ENCODE measurements at places on chromosomes 4 and X.

- DNase-seq, result no peak
Observed at GRCh38 chr4:110484767-110485166, 8.8 kb downstream of the ENPEP start.

- no peak for DNase-seq
Observed at GRCh38 chr4:103451341-103451740, 253.2 kb upstream of the CENPE start.

DNA sequence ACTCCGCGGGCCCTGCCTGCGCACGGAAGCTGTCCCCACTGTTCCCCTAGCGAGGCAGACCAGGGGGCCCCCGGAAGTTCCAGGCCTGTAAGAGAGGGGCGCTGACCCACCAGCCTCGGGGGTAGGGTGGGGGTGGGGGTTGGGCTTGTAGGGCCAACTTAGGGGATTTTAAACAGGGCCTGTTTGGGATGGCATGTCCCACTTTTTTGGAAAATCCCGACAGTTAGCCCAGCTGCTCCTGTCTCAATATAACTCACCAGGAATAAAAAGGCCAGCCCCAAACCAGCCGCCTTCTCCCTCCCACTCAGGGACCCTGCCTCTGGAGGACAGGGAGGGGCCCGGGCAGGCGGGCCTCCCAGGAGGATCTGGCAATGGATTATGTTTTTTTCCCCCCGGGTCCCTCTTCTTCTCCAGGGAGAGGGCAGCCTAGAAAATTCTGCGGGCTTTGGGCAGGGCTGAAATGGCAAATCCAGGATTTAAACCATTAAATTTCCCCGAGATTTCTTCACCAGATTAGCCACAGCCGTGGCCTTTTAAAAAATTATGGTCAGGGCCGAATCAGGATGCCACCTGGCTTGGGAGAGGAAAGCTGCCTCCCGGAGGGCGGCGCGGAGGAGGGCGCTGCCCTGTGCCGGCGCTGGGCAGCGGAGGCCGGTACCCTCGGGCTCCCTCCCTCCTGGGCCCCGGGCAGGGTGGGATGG, 957 bp downstream of the PPP2R2C start:
- DNase-seq, result no peak

DNA sequence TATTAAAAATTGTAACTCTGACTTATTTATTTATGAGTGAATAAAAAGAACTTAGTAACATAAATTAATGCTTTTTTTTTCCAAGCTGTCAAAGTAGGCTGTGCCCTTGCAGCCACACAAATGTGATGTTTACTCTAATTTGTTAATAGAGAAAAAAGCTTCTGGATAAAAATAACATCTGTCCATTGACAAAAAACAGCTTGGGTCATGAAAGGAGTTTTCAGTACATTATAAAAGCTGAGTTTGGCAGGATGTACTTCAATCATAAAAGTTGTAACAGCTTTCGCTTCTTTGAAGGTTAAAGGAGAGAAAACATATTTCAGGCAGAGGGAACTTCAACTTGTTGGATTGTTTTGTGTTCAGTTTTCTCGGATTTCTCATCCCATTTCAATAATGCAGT, 105.6 kb downstream of the SLC4A4 start:
- no peak for DNase-seq

DNA sequence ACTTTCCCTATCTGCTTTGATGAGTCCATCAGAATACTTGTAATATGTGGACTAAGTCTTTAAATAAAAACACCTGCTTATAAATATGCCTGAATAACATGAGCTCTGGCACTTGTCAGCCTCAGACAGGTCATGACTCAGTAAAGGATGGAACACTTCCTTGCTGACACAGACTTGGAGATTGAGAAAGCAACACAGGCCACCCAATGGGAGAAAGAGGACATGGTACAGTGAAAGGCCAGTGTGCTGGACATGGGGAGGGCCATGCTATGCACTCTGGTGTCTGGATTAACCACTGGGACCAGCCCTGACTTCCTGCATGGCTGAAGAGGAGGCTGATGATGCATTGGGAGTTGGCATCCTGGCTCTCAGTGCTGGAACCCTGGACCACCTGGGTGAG, 149.5 kb downstream of the DHRSX start:
- DNase-seq, result no peak

DNA sequence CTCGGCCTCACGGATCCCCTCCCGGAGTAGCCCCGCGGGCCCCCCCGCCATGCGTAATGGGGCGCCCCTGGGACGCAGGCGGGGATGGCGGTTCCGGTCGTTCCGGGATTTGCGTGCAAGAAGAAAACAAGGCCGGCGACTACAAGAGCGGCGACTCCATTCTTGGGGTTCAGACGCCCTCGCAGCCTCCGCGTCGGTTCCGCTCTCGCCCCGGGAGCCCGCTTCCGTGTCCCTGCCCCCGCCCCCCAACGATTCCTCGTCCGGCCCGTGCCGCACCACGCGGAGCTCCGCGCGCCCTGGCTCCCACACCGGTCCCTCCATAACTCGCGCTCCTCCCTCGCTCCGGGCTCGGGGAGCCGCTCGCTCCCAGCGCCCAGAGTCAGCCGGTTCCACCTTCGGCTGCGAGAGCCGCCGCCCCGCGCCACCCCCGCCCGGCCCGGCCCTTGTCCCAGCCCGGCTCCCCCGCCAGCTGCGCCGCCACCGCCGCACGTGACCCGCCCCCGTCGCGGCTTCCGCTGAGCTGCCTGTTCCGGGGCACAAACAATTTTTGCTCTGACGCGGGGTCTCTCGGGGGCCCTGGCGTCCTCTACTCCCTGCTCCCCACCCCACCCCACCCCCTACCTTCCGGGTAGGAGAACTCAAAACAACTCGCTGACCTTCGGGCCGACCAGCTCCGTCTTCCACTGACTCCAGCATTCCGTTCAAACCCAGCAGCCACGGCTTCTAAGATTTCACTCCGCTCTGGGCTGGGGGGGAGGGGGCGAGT, 78.8 kb upstream of the BCOR start:
- peak; percentile 70 for DNase-seq

DNA sequence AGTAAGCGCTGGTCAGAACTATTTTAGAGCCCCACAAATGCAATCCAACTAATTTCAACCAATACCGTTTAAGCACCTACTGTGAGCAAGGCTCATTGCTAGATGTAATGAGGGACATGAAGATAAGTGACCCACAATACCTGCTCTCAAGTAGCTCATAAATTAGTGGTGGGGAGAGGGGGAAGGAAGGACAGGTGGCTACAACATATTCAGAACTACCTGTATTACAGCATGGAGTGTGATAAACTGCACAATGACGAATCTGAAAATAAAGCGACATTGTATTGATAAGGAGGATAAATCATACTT, 311.6 kb upstream of the DIAPH2 start:
- no peak for DNase-seq

GRCh38 chr4:58090539-58090938, 980.4 kb upstream of the IGFBP7 start:
- DNase-seq, result no peak

- no peak for DNase-seq
Observed at GRCh38 chr4:93828995-93829819, 654 bp downstream of the ATOH1 start.

DNA sequence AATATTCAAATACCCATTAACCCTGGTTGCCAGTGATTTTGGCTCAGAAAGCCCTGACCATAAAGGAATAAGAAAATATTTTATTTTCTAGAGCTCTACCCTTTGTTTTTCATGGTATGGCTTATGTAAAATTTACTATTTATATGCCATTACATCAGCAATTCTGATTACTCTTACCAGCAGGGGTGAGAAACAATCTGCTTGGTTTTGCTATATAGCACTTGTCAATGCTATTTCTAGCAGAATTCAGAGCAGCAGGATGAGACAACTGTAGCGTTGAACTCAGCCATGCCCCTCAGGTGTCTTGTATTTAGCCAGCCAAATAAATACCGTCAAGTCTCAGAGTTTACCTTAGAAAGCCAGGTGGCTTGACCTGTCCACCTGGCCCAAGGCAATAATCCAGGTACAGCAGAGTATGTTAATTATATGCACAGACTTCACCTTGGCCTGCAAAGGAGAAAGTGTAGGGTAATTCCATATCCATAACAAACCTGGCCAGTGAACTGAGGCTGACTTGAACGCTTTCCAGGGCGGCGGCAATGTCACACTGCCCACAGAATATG, 1303.5 kb downstream of the RAPGEF2 start:
- DNase-seq, result no peak
